ENCODE measurements at places on chromosomes 4 and X. TPM values are rescaled to one million over a fixed set of nuclear protein-coding genes. Genes with fewer than 3 reads are reported as not detected.

CT45A5 gene
- not detected for total RNA-seq

DNA sequence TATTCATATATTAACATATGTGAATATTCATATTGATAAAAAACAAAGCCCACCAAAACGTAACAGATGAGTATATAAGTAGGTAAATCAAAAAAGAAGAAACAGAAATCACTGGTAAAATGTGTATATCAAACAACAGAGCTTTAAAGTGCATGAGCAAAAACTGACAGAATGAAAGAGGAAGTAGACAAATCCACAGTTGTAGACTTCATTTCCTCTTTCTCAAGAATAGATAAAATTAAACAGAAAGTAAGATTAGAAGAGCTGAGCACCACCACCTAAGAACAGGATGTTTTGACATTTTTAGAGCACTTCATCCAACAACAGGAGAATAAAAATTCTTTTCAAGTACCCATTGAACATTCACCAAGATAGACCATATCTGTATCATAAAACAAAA, 64.6 kb downstream of the CNKSR2 start:
- H3K27me3 ChIP-seq: no peaks in the 10 kb centered on the region
- no peaks in the 10 kb centered on the region for H3K36me3 ChIP-seq
- H3K27ac ChIP-seq: no peak overlapping the region
- no peak overlapping the region for H3K4me3 ChIP-seq

DNA sequence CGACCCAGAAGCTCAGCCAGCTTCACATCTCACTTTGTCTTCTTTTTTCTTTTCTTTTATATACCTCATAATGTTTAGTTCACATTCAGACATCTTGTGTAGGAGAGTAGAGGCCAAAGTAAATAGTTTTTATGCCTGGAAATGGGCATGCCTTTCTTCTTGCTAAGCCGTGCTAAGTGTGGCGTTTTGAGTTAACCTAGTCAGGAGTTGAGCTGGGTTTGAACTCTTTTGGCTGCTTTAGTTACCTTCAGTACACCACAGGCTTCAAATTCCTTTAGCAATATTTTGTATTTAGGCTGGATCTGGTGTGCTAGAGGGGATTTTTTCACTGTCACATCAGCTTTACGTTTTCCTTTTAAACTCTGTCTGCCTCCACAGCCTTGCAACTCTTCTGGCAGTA, 300.8 kb downstream of the ZNF674 start:
- H3K4me3 ChIP-seq: no peak overlapping the region
- no peak overlapping the region for H3K27ac ChIP-seq
- no peaks in the 10 kb centered on the region for H3K4me1 ChIP-seq

DNA sequence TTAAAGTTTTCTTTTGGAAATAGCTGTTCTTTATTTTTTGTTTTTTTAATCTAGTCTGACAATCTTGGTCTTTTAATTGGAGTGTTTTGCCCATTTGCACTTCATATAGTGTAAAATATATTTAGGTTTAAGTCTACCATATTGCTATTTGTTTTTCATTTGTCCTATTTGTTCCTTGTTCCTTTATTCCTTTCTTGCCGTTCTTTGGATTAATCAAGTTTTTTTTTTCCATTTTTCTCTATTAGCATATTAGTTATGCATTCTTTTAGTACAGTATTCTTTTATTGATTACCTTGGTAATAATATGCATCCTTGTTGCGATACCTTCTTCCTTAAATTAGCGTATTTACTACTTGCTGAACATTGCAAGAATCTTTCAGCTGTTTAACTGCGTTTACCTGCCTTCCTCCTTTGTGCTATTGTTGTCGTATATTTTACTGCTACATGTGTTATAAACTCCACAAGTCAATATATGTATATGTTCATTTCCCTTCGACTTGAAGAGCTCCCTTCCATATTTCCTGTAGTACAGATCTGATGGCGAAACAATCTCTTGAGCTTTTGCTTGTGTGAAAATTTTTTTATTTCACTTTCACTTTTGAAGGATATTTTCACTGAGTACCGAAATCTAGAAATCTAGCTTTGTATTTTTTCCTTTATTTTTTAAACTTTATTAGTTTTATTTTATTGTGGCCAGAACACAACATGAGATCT, 23.9 kb upstream of the RNF212 start:
- H3K27me3 ChIP-seq: no peaks in the 10 kb centered on the region
- no peak overlapping the region for H3K27ac ChIP-seq

DCAF8L2 gene
- total RNA-seq: not detected

SLC25A5 gene
- total RNA-seq: 356 TPM

DNA sequence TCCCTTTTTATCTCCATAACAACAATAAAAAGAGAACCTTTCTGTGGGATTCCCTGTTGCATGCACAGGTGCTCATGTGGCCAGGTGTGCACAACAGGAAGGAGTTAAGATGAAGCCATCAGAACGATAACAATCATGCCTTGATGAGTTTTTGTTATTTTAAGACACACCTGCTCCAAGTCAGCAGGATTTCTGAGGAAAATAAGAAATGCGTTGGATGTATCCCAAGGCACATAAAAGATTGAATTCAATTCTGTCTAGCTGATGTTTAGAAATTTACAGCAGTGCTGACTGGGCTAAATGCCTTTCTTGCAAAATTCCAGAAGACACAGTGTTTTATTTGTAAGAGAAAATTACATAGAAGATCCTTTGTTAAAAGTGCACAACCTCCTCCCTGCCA, 1678.2 kb downstream of the ARAP2 start:
- H3K27ac ChIP-seq: no peak overlapping the region
- H3K36me3 ChIP-seq: no peaks in the 10 kb centered on the region
- H3K27me3 ChIP-seq: no peaks in the 10 kb centered on the region

DNA sequence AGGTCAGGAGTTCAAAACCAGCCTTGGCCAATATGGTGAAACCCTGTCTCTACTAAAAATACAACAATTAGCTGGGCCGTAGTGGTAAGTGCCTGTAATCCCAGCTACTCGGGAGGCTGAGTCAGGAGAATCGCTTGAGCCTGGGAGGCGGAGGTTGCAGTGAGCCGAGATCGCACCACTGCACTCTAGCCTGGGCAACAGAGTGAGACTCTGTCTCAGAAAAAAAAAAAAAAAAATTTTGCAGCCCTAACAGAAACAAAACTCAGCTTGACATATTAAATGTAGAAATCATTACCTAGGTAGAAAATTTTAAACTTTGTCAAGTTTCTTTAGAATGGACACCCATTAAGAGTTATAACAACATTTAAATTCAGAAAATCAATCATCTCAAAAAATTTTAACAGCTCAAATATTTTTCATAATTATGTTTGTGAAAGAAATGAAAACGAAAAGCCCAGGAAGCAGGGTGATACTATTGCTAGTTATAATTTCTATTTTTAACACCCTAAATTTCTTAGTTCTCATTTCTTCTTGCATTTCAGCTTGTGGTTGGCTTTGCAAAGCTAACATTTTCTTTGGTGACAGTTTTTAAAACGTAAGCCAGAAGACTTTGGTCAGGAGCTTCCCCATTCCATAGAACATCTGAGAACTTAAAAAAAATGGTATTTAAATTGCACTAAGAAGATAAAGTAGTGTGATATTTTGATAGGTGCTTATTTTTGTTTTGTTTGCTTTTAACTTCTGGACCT, 33.3 kb upstream of the RBBP7 start:
- no peak overlapping the region for H3K27ac ChIP-seq
- H3K4me1 ChIP-seq: no peaks in the 10 kb centered on the region
- no peak overlapping the region for H3K4me3 ChIP-seq
- no peak for DNase-seq

DNA sequence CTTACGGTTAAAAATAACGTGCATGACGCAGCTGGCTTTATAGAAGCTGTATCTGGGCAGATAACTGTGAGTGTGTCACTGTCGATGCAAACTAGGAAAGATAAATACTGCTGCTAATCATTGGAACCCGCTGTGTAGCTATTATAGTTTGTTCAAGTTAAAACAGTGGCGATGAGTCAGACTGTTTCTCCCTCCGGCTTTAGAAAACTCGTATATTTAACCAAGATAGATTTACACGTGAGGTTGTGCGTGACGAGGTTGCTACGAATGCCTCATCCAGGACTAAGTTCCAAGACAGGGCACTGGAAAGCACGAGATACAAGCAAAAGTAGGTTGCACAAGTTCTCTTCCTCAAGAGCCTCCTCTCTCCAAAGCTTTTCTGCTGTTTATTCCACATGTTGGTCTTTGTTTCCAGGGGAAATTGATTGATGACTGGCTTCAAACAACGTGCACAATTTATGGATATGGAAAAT, 270.7 kb downstream of the FBXW7 start:
- H3K4me3 ChIP-seq: no peak overlapping the region
- H3K4me1 ChIP-seq: no peaks in the 10 kb centered on the region
- no peak for DNase-seq

ERAS gene
- total RNA-seq: not detected

BMX gene
- total RNA-seq: 3.0 TPM

- no peaks in the 10 kb centered on the region for H3K4me1 ChIP-seq
- no peaks in the 10 kb centered on the region for H3K27me3 ChIP-seq
- no peak for DNase-seq
- no peak overlapping the region for H3K27ac ChIP-seq
- no peak overlapping the region for H3K4me3 ChIP-seq
Observed at GRCh38 chrX:130771230-130771629, 131.8 kb downstream of the ENOX2 start.

RAB40A gene
- total RNA-seq: 0.95 TPM

ITIH6 gene
- total RNA-seq: under 0.01 TPM

GRCh38 chr4:8522160-8523120, 57.8 kb upstream of the GPR78 start:
- H3K4me3 ChIP-seq: no peak overlapping the region
- no peak overlapping the region for H3K27ac ChIP-seq
- no peaks in the 10 kb centered on the region for H3K4me1 ChIP-seq
- no peak for DNase-seq
- no peaks in the 10 kb centered on the region for H3K27me3 ChIP-seq

DNA sequence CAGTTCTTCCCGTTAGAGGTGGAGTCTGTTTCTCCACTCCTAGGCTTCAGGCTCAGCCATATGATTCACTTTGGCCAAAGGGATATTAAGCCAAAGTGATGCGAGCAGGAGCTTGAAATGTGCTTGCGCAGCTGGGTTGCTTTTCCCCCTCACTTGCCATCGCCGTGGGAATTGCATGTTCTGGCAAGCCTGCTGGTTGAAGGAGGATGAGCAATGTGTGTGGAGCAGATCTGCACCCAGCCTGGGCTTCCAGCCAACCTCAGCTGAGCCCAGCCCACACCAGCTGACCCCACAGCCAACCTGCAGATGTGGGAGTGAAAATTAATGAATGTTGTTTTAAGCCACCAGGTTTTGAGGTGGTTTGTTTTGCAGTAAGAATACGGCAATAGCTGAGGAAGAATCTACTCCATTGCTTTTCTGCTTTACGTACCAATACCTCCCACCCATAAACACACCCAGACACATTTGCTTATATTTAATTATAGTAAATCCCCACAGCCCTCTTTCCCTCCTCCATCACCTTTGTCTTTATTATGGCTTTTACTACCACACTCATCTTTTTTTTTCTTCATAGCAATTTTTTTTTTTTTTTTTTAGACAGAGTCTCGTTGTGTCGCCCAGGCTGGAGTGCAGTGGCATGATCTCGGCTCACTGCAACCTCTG, 132.8 kb upstream of the FUNDC1 start:
- H3K4me3 ChIP-seq: no peak overlapping the region
- H3K36me3 ChIP-seq: no peaks in the 10 kb centered on the region

IQCM gene
- not detected for total RNA-seq

DNA sequence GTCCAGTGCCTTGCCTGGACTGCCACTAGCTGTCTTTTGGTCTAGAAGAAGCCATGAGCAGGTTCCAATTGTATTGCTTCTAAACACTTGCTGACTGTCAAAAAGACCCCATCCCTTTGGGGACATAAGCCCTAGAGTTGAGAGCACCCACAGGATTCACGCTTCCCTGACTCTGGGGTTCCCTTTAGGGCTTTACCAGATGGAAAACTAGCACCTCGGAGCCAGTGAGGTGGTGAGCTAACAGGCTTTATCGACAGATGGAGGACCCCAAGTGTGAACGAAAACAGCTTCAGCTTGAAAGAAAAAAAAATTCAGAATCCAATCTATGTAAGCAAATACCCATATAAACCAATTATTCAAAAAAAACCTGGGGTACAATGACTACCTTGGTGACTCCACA, 90.8 kb downstream of the NAA11 start:
- no peaks in the 10 kb centered on the region for H3K27me3 ChIP-seq
- H3K4me1 ChIP-seq: no peaks in the 10 kb centered on the region
- H3K27ac ChIP-seq: no peak overlapping the region
- no peak for DNase-seq

DNA sequence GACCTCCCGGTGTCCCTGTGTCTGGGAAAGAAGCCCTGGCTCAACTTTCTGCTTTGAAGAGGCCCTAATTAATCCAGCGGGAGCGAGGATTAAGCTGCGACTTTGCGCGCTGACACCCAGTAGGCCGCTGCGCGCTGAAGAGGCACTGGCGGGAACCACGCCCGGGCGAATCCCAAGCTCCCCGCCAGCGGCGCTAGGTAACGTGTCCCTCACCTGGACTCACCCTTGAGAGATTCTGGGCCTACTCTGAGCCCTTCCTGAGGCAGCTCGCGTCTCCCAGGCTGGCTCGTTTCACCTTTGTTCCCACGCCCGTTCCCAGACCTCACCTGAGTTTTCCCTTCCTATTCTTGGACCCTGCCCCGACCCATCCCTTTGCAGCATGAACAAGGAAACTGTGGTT, 616 bp upstream of the KLHL34 start:
- H3K36me3 ChIP-seq: no peaks in the 10 kb centered on the region
- H3K4me3 ChIP-seq: peak overlapping the region; percentile 25
- no peaks in the 10 kb centered on the region for H3K4me1 ChIP-seq
- H3K27ac ChIP-seq: no peak overlapping the region
- H3K27me3 ChIP-seq: peaks cover 8% of the 10 kb centered on the region
- DNase-seq: no peak

- no peaks in the 10 kb centered on the region for H3K27me3 ChIP-seq
- peak; percentile 86 for DNase-seq
- peak overlapping the region; percentile 34 for H3K27ac ChIP-seq
- H3K4me1 ChIP-seq: peaks cover 27% of the 10 kb centered on the region
- no peaks in the 10 kb centered on the region for H3K36me3 ChIP-seq
- no peak overlapping the region for H3K4me3 ChIP-seq
Observed at GRCh38 chr4:128600996-128601871, 208.3 kb upstream of the JADE1 start.

- H3K27ac ChIP-seq: no peak overlapping the region
- H3K4me1 ChIP-seq: no peaks in the 10 kb centered on the region
- H3K27me3 ChIP-seq: no peaks in the 10 kb centered on the region
- H3K4me3 ChIP-seq: no peak overlapping the region
- H3K36me3 ChIP-seq: no peaks in the 10 kb centered on the region
- no peak for DNase-seq
Observed at GRCh38 chr4:96916711-96917110, 1076.8 kb downstream of the PDHA2 start.

PAQR3 gene
- total RNA-seq: 32.1 TPM

GRCh38 chrX:74419864-74420195, 1.5 kb upstream of the SLC16A2 start:
- DNase-seq: no peak
- H3K27me3 ChIP-seq: no peaks in the 10 kb centered on the region
- no peaks in the 10 kb centered on the region for H3K4me1 ChIP-seq
- H3K27ac ChIP-seq: peak overlapping the region; percentile 95
- peak overlapping the region; percentile 55 for H3K4me3 ChIP-seq

TRAM1L1 gene
- total RNA-seq: 0.83 TPM

SMIM43 gene
- total RNA-seq: 0.66 TPM

TBX22 gene
- total RNA-seq: not detected
